ENCODE measurements at places on chromosomes 4 and X.

DNA sequence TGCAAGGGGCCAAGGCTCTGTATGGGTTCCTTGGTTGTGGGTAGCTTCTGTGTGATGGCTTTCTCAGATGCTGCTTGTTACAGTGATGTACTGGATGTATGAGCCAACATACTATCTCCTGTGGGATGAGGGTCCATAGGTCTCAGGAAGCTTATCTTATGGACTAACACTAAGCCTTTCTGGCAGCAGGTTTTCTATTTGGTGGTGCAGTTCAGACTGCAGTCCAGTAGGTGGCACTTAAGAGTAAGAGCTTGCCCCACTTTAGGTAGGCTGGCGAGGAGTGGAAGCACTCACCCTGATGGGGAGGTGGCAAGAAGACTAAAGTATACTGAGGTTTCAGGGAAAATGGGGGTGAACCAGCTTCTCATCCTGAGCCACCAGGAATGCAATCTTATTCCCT is 306.7 kb upstream of the MAOA start:
- peak; percentile 2 for DNase-seq

DNA sequence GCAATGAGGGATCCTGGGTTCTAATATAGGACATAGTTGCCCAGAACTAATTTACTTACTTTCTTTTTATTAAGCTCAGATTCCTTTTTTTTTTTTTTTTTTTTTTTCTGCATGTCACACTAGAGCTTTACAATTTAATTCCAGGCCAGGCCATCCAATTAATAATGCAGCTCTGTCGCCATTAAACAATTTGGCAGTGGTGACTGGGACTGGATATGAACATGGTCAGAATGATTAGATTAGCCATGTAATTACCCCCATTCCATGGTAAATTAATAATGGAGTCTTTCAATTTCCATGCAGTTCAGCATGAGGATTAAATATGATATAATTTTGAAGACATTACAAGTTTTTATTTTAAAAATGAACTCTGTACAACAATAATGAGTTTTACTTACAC is 226.9 kb upstream of the ANXA3 start:
- DNase-seq = no peak

- DNase-seq = no peak
These were observed 11.1 kb upstream of the CC2D2A start for GRCh38 chr4:15458616-15459015.

DNA sequence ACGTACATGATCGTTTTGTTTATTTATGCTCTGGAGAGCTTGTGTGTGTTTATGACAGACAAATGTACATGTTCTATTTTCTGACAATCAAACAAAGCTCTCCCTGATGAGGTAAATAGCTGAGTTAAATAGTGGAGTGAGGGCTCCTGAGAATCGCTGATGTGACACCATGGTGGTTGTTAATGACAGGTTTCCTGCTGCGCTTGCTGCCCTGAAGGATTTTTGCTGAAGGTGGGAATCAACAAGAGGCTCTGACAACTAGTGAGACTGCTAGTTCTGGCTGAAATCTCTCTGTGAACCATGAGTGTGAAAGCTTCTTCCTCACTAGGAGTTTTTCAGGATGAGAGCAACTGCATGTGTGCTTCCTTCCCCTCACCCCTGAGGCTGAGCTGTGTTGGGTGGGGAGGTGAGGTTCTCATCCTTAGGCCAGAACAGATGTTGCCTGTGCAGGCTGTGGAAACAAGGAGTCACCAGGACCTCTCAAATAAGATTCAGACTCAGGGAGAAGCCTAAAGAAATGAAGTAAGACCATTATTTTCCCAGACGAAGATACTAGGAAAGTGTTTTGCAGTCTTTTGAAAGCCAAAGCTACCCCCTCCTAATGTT is 173.4 kb upstream of the JADE1 start:
- no peak for DNase-seq

DNA sequence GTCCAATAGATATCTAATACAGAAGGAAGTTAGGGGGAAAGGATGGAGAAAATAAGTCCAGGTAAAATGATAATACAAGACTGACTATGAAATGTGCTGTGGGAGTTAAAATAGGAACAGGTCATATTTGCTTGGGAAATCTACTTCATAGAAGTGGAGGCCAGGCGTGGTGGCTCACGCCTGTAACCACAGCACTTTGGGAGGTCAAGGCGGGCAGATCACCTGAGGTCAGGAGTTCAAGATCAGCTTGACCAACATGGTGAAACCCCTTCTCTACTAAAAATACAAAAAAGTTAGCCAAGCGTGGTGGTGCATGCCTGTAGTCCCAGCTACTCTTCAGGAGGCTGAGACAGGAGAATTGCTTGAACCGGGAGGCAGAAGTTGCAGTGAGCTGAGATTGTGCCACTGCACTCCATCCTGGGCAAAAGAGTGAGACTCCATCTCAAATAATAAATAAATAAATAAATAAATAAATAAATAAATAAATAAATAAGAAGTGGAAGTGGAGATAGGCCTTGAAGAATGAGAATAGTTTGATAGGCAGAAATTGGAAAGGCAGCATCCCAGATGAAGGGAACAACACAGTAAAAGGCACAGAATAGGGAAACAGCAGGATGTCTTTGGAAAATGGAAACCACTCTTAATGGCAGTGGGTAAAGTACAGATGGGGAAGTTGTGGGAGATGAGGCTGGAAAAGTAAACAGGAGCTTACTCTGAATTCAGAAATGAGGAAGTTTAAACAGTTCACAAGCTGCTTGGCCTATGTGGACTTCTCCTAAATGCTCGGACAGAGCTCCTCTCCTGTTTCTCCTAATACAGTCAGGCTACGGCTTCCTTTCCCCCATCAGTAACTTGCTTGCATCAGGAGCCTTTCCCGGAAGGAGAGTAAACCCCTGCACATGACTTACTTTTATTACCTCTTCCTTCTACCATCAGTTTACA is 15.1 kb upstream of the GK start:
- no peak for DNase-seq

- DNase-seq = no peak
These were observed 402.2 kb upstream of the MAGEB2 start for GRCh38 chrX:29813174-29813573.

GRCh38 chrX:116246261-116246660 is 75.7 kb downstream of the AGTR2 start:
- DNase-seq = no peak

DNA sequence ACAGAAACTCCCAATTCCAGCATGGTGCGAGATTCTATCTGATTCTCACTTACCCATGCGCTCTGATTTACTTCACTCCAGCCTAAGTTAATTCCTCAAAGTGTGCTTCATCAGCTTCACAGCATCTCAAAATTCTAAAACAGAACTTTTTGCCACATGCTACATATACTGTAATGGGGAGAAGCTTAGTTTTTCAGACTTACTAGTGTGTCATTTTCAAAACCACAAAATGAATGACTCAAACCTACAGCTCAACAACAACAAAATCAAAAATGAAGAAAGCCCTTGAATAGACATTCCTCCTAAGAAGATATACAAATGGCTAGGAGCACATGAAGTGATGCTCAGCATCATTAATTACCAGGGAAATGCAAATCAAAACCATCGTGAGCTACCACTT is 14.9 kb downstream of the IRF2 start:
- no peak for DNase-seq

DNA sequence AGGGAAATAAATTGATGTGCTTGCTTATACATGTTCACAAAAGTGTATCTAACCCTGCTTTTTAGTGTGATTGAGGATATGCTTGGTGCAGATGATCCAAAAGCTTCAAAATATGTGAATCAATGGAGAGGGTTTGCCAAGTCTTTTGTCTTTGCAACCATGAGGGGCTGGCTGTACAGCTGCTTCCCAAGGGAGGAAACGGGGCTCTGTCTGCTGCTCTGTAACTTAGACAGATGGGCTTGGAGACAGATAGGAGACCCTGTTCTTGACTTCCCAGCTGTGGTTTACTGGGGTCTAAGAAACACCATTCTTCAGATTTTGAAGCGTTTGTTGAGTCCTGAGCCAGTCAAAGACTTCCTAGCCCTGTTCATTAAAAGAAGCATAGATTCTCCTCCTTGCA is 152.3 kb downstream of the DCLK2 start:
- no peak for DNase-seq

DNA sequence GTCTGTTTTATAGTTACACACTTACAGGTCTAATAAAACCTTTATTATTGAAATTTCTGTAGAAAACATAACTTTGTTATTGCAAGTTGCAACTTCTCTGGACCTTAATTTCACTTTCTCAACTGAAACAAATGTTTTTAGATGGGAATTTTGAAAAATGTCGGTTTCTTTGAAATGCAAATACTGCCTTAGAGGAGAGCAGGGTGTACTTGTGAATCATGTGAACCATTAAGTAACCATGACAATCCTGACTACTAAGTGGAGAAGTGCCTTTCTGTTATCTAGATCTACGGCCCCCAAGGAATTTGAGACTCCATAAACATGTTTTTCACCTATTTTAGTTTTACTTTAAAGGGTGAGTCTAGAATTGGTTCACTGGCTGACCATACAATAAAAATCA is 8.5 kb upstream of the ARMCX2 start:
- no peak for DNase-seq

GRCh38 chrX:72381439-72382201 is 75.9 kb upstream of the CITED1 start:
- no peak for DNase-seq

GRCh38 chr4:478373-478772 is 20.6 kb downstream of the ZNF721 start:
- DNase-seq = no peak

GRCh38 chrX:34659575-34659974 is 2.5 kb upstream of the TMEM47 start:
- no peak for DNase-seq

- no peak for DNase-seq
These were observed 295.4 kb upstream of the KLF3 start for GRCh38 chr4:38368613-38369012.

- DNase-seq = no peak
These were observed 50.3 kb upstream of the HGFAC start for GRCh38 chr4:3391422-3391821.

DNA sequence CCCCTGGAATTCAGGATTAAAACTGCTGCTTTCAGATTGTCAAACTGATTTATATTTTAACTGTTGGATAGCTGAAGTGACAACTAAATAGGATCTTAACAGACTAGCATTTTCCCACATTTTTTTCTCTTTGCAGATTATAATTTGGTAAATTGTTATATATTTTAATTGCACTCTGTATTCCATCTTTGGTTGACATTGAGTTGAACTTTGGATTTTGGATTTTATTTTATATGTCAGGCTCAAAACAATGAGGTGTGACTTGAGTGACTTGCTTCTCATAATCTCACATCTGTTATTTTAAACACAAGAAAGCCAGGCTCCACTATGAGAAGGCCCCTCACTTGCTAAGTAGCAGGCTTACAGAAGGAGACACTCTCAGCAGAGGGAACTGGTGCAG is 38.1 kb downstream of the NAA11 start:
- no peak for DNase-seq

DNA sequence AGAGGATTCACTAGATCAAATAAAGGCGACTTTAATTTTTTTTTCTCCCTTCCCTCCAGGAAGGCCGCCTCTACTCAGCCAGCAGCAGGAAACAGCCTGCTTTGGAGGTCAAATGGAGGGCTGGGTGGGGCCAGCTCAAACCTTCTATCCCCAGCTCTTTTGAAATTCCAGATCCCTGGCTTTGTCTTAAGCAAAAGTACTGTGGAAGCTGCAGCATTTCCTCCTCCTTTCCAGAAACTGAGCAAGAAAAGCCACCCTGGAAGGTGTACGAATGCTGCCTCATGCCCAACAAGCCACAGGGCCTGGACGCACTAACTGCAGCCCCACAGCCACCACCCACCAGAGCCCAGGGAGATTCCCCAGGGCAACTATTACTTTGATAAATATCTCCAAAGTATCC is 55.1 kb upstream of the ZCCHC13 start:
- DNase-seq = no peak

- DNase-seq = no peak
These were observed 240.5 kb downstream of the GRIA3 start for GRCh38 chrX:123424546-123424945.
